CD8-positive, alpha-beta T cell (primary cell): ENCODE measurements at places on chromosomes 3 and 15.

DNA sequence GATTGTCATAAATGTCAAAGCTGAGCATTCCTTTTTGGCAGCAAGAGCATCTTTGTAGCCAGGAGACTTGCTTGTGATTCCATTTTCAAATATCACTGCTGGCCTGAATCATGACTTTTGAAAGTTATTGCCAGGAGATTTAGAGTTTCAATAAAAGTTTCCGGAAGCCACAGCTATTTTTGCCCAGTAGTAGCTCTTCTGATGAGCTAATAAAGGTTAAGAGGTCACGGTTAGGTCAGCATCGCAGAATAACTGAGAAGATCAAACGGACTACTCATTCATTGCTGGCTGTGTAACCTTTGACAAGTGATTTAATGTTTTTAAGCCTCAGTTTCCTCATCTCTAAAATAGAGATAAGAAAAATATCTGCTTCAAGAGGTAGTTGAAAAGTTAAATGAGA, 105.1 kb upstream of the ETV5 start:
- DNase-seq: no peak

DNA sequence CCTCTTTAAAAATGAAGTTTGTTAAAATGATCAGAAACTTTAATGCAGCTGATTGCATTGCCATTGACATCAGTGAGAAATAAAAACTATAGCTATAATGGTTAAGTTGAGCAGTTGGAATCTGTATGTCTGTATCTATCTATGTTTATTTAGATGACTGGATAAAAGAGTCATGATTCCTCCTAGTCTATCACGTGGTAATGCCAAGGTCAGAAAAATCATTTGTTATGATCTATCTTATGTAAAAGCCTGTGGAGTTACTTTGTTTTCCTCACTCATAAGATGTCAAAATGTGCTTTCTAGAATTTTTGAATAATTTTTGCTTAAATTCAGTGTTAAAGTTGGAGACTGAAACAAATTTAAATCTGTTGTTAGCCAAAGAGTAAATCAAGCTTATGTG, 63.3 kb downstream of the MBNL1 start:
- no peak for DNase-seq

- DNase-seq: no peak
These were observed 57.7 kb downstream of the PXYLP1 start for GRCh38 chr3:141289228-141289772.

GRCh38 chr15:92510163-92510882, 116.6 kb downstream of the ST8SIA2 start:
- DNase-seq: no peak

- DNase-seq: no peak
These were observed 69.0 kb upstream of the HRH1 start for GRCh38 chr3:11085093-11085840.

DNA sequence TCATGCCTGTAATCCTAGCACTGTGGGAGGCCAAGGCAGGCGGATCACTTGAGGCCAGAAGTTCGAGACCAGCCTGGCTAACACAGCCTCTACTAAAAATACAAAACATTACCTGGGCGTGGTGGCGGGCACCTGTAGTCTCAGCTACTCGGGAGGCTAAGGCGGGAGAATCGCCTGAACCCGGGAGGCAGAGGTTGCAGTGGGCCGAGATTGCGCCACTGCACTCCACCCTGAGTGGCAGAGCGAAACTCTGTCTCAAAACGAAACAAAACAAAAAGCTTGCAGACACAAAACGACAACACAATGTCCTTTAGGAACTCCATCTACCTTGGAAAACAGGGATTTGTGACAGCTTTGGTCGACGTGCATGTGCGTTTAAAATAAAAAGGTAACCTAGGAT, 716 bp upstream of the KLHL24 start:
- no peak for DNase-seq

GRCh38 chr3:187811585-187812250, 66.5 kb upstream of the BCL6 start:
- DNase-seq: no peak

GRCh38 chr3:32136703-32137102, 30.3 kb downstream of the GPD1L start:
- DNase-seq: no peak
